ENCODE measurements at places on chromosomes 7 and 10.

DNA sequence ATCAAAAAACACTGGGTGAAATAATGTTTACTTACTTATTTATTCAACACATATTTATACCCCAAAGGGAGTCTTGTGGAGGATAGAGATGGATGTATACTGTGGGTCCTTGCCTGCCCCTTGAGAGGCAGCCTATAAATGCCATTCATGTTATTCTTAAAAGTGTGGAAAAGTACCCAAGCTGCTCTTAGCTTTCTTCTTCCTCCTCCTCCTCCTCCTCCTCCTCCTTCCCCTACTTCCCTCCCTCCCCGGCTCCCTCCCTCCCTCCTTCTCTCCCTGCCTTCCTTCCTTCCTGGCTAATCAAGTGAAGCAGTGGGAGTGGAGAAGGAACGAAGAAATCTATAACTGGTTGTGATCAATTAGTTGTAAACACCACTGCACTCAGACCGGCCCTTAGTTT lies 21.2 kb upstream of the IGF2BP3 start:
- no peak for DNase-seq

GRCh38 chr10:86331861-86332260 lies 34.7 kb downstream of the GRID1 start:
- DNase-seq: no peak

DNA sequence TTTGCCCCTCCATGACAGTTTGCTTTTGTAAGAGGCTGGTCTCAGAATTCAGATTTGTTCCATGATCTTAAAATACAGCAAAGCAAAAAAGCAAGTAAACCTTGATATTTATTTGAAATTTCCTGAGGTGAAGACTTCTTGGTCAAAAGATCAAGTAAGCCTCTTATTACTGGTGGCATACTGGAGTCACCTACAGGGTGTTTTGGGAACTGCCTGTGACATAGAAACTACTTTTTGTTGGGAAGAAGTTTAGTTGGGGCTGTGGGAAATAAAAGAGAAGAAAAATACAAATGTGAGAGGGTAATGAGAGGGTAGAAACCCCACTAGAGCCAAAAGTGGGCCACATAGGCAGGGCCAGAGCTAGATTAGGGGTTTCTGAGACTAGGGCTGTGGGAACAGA lies 217.9 kb downstream of the OTUD1 start:
- no peak for DNase-seq

- no peak for DNase-seq
Observed at GRCh38 chr7:35702541-35702940, 7.6 kb upstream of the HERPUD2 start.

GRCh38 chr7:82567356-82567755 lies 123.8 kb upstream of the CACNA2D1 start:
- no peak for DNase-seq

DNA sequence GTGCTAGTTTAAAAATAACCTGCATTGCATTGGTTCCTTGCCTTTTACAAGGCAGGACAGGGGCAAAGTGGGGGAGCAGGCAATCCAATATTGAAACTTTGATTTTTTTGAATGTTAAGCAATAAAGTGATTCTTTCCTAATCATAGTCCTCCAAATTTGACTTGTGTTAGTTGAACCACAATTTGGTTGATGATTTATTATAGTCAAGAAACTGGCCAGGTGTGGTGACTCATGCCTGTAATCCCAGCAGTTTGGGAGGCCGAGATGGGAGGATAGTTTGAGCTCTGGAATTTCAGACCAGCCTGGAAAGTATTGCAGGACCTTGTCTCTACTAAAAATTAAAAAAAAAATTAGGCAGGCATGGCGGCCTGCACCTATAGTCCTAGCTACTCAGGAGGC lies 27.9 kb upstream of the ABLIM1 start:
- no peak for DNase-seq

- DNase-seq: peak; percentile 79
Observed at GRCh38 chr7:74656441-74656836, 1.1 kb upstream of the GTF2I start.

DNA sequence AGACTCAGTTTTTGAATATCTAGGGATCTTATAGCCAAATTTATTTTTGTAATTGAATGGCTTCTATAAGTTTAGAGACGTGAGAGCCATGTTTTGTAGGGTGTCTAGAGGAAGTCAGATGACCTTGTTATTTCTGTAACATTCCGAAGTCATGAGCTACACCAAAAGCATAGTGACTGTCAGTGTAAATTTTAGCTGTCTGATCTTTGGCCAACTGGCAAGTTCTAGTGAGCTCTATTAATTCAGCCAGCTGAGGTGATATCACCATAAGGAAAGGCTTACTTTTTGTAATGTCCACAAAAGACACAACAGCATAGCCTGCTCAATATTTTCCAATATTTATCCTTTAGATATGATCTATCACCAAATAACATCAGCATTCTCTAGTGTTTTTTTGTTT lies 9.9 kb upstream of the NT5C3A start:
- DNase-seq: no peak

DNA sequence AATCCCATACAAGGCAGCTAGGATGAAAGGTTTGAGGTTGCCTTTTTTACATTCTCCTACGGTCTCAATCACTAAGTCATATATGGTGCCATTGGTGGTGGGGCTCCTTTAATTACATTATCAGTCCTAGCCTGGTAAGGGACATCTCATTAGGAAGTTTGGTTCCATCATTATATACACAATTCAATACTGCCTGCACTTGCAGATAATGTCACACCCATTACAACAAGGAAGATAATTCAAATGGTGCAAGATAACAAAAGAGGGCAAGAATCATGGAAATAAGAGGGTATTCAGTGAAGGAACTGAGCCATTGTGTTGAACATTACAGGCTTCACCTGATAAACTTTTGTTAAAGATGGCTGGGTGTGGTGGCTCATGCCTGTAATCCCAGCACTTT lies 1.7 kb upstream of the TMEM248 start:
- DNase-seq: peak; percentile 4

DNA sequence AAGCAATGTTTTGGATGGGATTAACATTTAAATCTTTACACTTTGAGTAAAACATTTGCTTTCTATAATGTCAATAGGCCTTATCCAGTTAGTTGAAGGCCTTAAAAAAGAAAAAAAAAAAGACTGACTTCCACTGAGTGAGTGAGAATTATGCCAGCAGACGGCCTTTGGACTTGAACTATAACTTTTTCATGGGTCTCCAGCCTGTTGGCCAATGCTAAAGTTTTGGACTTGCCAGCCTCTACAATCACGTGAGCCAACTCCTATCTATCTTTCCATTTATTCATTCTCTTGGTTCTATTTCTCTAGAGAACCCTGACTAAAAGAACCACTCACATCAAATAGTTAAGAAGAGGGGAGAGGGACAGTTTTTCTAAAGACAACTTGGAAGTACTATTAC lies 2.8 kb upstream of the FAS start:
- no peak for DNase-seq

- no peak for DNase-seq
Observed at GRCh38 chr7:68449816-68450215, 1148.5 kb upstream of the AUTS2 start.

DNA sequence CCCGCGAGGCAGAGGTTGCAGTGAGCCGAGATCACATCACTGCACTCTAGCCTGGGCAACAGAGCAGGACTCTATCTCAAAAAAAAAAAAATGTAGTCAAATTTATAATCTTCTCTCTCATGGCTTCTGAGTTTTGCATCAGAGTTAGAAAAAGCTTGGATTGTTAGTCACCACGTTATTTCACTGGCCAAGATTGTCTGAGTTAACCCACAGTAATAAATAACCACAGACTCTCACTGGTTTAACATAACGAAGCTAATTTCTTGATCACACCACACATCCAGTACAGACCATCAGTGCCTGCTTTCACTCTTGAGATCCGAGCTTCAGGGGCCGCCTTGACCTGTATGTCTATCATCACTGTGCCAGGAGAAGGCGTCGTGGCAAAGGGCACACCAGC lies 116.8 kb upstream of the JCAD start:
- no peak for DNase-seq

DNA sequence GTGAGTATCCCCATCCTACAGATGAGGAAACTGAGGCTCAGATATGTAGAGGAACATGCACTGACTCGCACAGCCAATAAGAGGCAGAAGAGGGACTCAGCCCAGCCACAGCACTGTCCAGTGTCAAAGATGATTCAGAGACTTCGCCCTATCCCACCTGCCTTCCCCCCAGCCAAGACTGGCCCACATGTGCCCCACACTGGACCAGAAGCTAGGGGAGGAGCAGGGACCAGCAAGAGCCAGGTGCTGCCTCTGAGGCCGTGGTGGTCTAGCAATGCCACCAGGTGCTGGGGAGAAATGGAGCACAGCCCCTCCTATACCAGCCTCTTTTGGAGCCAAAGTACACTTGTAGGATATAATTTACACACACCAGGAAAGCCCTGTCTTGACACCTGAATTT lies 22.3 kb downstream of the GRID1 start:
- DNase-seq: no peak

DNA sequence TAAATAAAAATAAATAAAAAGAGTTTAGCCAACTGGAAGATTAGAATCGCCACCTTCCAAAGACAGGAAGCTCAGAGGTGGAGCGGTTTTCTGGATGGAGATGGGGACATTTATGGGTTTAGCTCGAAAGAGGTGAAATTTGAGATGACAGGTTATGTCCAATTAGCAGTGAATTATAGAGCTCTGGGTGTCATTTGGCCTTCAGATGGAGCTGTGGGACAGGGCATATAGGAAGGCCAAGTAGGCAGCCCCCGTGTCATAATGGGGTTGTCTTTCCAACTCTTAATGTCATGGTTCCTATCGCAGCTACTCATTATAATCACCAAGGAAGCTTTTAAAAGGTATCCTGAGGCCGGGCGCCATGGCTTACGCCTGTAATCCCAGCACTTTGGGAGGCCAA lies 21.0 kb upstream of the EEPD1 start:
- no peak for DNase-seq

DNA sequence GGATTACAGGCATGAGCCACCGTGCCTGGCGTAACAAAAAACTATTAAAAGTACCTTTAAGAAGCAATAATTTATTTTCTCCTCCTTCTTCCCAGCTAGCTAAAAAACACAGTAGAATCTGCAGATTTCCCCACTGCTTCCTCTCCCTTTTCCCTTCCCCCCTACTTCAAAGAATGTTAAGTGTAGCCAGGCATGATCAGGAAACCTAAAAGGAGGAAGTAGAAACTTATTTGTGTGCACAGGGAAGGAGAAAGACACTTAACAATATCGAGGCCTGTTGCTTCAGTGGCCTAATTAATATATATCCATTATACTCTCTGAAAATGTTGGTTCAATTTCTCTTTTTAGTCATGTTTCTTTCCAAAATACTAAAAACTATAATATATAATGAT lies 127.7 kb downstream of the NRBF2 start:
- DNase-seq: no peak

Measured in K562 (cell line).